ENCODE measurements at places on chromosomes 3 and 15.

- no peak for DNase-seq
These were observed 525.8 kb downstream of the DIPK2A start for GRCh38 chr3:144497452-144497851.

DNA sequence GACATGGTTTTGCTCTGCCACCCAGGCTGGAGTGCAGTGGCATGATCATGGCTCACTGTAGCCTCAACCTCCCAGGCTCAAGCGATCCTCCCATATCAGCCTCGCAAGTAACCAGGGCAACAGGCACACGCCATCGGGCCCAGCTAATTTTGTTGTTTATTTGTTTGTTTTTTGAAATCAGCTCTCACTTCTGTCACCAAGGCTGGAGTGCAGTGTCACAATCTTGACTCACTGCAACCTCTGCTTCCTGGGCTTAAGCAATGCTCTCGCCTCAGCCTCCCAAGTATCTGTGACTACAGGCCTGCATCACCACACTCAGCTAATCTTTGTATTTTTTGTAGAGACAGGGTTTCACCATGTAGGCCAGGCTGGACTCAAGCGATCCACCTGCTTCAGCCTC is 26.3 kb upstream of the PLCH1 start:
- no peak for DNase-seq

DNA sequence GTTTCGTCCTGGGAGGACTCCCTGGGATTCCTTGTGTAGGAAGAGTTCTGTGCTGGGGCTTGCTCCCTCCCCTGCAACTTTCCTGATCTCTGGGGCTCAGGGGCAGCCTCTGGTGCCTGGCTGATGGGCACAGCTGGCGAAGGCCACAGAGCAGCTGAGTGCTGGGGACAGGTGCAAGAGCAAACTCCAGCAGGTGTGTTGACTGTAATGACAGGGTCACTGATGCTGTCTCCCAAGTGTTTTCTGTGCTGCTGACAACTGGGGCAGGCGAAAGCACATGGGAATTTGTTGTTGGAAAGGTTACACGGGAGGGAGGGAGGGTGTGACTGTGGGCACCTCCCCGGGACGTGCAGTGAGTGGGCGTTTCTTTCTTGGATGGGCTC is 21.6 kb downstream of the CPN2 start:
- DNase-seq: no peak

DNA sequence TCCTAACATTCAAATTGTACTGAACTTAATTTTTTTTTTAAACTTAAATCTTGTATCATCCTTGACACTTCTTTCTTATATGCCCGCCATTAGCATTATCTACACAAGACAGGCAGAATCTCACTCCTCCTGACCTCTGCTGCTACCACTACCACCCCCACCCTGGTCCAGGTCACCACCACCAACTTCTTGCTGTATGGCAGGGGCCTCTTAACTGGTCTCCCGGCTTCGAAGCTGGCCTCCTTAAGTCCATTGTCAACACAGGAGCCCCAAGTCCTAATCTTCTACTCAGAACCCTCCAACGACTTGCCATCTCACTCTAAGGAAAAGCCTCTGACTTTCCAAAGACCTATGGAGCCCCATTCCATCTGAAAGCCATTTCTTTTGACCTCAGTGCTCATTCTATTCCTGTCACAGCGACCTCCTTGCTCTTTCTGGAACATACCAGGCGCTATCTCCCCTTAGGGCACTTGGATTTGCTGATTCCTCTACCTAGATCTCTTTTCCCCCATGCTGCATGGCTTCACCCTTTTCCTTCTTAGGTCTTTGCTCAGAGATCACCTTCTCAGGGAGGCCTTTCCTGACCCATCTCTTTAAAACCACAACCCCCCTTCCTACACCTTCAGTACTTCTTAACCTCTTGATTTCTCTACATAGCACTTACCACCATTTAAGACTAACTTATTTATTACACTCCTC is 2.6 kb downstream of the PRC1 start:
- DNase-seq: no peak

DNA sequence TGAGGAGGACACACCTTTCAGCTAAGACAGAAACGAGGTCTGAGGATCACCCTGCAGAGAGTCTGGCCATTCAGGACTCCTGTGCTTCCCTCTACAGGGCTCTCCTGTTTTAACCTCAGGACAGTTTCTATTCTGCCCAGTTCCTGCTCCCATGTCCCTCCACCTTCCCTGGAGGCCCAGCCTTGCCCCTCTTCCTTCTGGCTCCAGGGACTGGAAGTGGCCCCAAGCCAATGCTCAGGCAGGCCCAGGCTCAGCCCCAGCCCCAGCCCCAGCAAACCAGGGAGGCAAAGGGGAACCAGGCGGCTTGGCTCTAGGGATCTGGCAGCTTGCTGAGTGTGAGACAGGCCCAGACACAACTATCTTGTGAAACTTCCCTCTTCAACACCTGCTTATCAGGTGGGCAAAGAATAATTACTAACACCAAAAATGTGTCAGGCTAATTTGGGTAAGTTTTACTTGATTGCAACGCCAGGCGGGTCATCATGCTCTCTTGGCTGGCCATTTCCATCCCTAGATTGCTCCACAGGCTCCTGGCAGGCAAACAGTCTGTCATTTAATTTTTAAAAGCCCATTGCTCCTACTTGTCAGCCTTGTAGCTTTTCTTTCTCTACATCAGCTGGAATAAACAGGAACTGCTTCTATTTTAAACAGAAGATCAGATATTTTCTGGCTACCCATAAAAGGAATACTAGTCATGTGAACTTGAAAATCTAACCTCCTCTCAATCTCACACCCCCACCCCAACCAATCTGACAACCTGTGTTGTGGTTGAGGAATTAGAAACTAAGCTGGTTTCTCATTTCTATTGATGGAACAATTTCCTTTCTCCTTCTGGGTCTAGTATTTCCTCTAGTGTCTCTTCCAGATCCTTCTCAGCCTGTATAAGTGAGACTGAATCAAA is 33.5 kb downstream of the UPK1B start:
- no peak for DNase-seq

DNA sequence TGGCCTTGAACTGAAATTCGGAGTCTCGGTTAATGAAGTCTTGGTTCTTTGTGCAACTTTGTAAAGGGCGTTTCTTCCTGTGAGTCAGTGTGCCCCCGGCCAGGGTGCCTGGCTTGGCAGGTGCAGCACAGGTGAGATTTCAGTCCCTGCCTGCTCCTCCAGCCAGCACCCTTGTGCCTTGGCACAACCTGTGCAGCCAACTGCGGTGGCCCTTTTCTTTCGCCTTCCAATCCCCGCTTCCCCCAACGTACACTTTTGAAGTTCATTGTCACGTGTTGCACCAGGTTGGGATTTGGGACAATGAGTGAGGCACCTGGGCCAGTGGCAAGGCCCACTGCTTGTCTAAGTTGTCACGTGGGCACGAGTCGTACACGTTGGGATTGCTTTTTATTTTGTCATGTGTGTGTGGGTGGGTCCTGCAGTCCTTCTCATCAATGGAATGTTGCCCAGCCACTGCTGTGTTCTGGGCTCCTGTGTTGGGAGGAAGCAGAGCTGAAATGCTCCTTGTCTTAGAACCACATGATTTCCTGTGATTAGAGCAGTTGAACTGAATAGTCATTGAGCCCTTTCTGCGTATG is 242.9 kb upstream of the BHLHE40 start:
- DNase-seq: peak; percentile 42

DNA sequence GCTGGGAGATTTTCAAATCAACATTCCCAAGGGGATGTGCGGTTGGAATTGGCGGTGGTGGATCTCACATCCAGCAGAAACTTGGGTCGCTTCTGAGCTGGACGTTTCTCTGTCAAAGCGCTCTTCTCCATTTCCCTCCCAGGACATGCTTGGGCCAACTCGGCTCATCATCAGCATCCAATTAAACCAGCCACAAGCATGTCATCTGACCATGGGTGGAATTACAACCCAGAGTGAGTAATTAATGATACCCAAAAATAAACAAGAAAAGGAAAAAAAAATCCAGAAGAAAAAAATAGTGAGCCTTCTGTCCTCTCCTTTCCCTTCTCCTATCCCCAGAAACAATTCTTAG is 111.2 kb downstream of the XXYLT1 start:
- DNase-seq: no peak

DNA sequence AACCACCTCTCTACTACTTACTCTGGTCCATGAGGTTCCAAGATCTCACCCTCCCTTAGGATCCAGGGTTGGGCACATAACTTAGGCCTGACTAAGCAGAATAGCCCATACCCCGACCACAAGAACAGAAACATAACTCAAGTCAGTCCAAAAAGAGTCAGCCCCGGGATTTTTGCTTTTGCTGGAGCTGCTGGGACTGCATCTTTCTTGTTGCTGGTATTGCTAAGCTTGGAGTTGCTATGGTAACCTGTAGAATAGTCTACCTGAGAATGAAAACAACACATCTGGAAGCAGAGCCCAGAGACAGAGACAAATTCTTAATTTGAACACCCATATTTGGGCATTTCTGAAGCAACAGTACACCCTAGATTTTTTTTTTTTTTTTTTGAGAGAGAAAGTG is 6.5 kb downstream of the RUBCN start:
- DNase-seq: no peak

DNA sequence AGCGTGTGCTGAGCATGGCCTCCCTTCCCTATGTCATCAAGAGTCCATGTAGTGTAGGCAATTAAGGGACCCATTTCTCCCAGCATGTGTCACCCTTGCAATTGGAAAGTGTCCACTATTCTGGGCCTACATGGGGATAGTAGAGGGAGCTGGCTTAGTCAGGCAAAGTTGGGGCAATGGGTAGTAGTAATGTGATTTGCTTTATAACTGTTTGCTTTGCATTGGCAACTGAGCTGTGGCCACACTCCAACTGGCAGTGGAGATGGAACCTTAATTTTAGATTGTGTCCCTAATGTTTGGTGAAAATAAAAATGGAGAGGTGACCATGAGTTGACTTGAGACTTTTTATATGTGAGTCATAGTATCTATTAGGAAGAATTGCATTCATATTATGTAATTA is 97.7 kb upstream of the SAMMSON start:
- no peak for DNase-seq

DNA sequence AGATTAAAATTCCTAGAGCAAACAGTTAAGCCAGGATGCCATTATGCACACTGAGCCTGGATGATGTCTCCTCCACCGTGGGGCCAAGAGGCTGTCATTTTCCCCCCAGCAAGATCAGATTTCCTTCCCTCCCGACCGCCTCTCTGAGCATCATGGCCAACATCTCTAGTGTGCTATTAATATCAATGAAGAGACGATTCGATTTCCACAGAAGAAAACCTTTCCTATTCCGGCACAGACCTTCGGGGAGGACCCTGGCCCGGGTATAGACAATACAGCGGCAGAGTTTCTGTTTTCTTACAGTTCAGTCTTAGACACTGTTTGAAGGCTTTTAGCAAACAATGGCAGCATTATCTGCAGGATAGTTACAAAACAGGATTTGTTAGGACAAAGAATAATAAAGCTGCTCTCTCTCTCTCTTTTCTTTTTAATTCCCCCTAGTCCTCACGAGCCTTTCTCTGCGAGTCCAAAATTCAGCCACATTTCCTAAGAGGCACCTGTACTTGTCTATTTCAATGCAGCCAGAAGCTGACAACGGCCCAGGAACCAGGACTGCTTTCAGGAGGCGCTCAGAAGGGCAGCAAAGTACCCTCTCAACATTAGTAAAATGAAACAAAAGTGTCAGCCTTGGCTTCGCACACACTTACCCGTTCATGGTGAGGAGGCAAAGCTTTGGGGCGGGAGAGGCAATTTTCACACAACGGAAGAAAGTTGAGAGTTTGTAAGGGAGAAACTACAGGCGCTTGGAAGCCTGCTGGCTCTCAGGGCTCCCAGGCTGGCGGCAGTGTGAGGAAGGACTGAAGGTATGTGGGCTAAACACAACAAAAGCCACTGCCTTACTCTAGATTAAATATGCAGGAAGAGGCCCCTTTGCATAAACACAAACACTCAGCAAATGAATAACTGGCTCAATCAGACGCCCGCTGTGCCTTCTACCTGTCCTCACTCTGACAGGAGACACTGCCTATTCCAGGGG is 278.0 kb downstream of the FOXP1 start:
- no peak for DNase-seq

DNA sequence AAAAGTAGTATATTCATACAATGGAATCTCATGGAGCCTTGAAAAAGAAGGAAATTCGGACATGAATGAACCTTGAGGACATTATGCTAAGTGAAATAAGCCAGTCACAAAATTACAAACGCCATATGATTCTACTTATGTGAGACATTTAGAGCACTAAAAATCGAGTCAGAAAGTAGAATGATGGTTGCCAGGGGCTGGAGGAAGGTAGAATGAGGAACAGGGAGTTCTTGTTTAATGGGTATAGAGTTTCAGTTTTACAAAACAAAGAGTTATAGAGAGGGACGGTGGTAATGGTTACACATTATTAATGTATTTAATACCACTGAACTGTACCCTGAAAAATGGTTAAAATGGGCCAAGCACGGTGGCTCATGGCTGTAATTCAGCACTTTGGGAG is 19.5 kb downstream of the UBXN7 start:
- DNase-seq: no peak

DNA sequence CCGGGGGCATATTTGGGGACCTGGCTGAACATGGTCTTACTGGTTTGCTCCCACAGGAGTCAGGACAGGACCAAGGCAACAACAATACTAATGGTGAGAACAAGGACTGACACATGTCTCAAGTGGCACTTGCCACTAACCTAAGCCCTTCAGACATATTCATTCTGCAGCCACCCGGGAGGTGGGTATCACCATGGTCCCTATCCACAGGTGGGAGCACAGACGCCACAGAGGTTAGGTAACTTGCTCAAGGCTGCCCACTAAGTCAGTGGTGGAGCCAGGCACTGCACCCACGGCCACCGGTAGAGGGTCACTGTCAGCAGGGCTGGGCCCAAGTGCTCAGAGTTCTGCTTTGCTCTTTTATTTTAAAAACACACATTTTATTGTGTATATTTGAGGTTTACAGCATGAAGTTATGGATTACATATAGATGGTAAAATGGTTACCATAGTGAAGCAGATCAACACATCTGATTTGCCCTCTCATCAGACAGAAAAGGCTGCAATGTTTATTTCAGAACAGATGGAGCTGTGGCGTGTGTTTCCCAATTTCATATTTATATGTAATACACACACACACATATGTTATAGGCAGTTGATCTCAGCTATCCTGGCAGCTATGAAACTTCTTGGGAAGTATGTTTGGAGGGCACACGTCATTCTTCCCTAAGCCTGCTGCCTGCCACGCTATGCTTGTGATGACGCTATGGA is 30.0 kb upstream of the SLC41A3 start:
- DNase-seq: no peak

DNA sequence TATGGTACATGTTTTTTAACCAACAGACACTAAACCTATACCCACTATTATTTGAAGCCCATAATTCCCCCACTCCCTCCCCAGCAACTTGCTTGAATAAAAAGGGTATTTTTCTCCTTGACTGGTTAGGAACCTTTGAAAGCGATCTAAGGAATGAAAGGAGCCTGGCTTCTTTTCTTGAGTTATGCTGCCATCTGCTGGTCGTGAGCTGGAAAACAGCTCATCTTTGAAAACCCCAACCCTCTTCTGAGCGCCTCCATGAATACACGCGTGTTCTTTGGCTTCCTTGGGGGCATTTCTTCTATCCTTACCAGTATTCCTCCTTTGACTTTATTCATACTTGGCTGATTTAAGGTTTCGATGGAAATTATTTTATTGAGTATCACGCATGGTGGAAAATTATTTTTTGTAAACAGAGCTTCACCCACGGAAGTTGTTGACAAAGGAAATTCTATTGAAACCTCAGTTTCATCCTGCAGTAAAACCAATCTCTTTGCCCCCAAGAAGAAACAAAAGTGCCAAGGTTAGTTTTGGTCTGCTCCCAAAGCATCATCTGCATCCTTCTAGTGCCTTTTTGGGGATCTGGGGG is 171.6 kb downstream of the SV2B start:
- peak; percentile 55 for DNase-seq

GRCh38 chr15:89143503-89144162 is 55.4 kb downstream of the ABHD2 start:
- no peak for DNase-seq

- DNase-seq: no peak
These were observed 252.7 kb downstream of the EPHA3 start for GRCh38 chr3:89360156-89360555.

Measured in T-helper 1 cell (primary cell).